ENCODE measurements at places on chromosomes 3 and 15.
A peak's percentile ranks its signal among the peaks of the same experiment; 100 is the strongest.

GRCh38 chr15:68389041-68389930, 42.7 kb downstream of the ITGA11 start:
- DNase-seq = no peak

GRCh38 chr3:10548992-10549391, 43.6 kb upstream of the ATP2B2 start:
- peak; percentile 52 for DNase-seq

DNA sequence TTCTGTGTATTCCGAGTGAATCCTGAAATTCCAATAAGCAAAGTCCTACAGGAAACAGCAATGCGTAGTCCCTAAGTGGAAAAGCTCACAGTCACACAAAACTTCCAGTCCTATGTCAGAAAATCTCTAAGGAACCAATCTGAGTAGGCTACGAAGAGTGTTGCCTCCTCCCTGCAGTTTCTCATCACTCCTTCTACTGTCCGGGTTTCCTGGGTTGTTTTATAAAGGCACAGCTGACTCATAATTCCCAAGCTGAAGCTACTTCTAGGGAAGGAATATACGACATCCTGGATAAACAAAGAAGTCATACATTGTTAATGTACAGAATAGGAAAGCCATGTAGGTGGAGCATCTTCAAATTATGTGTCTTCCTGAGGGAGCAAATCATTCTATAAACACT, 65.7 kb upstream of the RGMA start:
- DNase-seq = no peak

DNA sequence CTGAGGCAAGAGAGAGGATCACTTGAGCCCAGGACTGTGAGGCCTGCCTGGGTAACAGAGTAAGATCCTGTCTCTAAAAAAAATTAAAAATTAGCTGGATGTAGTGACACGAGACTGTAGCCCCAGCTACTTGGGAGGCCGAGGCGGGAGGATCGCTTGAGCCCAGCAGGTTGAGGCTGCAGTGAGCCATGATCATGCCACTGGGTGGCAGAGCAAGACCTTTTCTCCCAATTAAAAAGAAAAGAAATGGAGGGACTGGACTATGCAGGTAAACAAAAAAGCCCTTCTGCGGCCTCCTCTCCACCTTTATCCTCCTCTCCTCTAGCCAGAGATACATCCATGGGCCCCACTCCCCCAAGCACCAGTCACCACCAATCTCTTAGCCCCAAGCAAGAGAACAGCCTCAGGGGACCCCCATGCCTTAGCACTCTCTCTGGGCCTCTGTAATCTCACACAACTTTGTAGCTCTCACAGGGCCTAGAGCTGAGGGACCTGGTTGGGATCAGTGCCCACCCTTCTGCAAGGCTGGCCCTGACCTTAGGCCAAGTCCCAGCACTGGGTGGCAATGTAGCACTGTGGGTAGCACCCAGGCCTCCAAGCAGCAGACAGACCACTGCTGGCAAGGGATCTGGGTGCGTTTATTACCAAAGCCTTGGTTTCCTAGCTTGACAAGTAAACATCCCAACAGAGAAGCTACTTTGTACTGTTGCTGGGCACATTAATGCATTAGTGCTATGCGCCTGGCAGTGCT, 43.4 kb downstream of the FAM174B start:
- DNase-seq = no peak
